ENCODE measurements at places on chromosomes 2 and 18. TPM values are rescaled to one million over a fixed set of nuclear protein-coding genes. Genes with fewer than 3 reads are reported as not detected.
A peak's percentile ranks its signal among the peaks of the same experiment; 100 is the strongest.

PLA2R1 gene
- total RNA-seq = 24.5 TPM

DNA sequence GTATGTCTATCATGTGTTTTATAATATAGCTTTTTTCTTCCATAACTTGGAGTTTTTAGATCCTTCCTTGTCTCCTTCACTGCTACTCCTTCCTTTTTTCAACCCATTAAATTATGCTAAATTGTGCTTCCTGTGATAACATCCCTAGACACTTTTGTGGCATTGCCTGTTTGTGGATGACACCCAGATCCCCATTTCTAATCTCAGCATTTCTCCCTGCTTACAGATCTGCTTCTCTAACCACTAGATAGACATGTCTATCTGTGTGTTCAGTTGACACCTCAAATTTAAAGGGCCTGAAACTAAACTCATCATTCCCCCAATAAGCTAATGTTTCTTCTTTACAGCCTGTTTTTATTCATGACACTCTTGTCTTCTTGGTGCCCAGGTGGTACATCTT, 244.8 kb downstream of the BABAM2 start:
- DNase-seq = no peak

- DNase-seq = no peak
These were observed 259.2 kb upstream of the SLC14A2 start for GRCh38 chr18:45355944-45356520.

- no peak for DNase-seq
These were observed 31.0 kb downstream of the ANKRD29 start for GRCh38 chr18:23631746-23632145.

CRYGB gene
- not detected for total RNA-seq

KIF5C gene
- total RNA-seq = 1.4 TPM

DNA sequence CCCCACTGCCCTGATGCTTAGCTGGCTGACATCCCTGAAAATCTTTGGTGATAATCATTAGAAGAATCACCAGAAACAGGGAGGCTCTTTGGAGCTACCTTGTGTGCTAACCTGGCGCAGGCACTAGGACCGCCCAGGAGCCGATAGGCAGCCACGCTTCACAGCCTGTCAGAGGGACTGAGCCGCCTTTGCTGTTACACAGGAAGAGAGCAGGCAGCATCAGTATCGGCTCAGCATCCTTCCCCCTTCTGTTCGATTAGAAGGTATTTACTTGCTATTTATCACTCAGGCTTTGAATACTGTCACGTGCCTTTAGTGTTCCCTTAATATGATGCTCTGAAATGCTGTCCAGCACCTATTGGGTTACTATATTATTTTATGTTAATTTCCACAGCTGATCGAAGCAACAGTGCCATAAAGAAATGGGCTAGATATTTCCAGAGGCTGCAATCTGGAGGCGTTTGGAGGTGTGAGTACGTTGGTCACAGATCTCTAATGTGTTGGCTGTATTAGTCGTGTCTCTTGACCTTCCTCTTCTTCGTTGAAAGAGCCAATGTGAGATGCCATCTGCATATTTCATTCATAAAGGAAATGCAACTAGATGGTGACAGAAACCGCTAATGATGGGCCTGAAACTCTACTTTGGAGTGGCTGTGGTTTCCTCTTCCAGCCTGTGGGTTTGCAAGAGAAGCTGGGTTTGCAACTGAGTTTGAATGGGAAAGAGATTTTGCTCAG, 110.4 kb upstream of the RAB27B start:
- no peak for DNase-seq

- no peak for DNase-seq
These were observed 405.1 kb downstream of the GPD2 start for GRCh38 chr2:156841321-156841720.

DNA sequence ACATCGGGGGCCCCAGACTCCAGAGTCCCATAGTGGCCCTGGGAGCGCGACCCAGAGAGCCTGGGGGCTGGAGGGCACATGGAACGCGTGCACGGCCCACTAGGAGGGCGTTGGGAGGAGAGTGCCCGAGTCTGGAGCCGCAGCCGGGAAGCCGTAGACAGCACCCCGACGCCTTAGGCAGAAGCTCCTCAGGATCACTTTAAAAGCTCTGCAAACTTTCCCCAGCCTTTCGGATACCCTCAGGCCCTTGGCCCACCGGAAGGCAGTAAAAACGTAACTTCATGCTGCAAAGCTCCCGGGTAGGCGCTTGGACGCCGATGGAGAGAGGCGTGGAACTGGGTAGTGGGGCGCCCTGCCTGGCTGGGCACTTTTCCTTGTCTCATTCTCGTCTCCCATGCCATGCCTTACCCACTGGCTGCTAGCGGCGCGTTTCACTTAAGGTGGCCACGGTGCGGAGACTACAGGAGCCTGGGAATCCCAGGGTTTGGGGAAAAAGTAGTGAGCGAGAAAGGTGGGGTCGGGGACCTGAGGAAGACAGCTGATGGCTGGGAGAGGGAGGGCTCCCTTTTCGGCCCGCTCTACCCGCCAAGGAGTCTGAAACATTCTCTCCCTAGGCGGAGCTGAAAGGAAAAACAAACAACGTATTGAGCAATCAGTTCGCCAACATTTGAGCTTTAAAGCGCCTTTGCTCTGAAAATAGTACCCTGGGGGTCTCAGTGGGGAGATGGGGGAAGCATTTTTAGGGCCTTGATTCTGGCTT, 141.8 kb downstream of the MEIS1 start:
- DNase-seq = peak; percentile 72

DNA sequence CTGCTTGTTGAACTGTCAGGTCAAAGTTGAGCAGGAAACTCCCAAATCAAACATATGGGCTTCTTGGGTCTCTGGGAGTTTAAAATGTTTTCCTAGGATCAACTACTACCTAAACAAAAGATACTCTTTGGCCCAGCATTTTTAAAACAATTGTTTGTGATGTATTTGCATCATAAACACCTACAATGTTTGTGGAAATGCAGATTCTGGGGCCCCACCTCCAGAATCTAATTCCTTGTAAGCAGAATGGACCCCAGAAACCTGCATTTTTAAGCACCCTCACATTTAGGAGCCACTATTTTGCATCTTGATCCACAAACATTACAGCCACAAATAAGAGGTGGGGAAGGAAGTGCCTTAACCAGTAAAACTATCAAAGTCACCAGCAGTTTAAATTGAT, 104.1 kb downstream of the TMEM131 start:
- no peak for DNase-seq

SLC66A2 gene
- 27.7 TPM for total RNA-seq

SPP2 gene
- total RNA-seq = not detected

VWC2L gene
- total RNA-seq = not detected

DNA sequence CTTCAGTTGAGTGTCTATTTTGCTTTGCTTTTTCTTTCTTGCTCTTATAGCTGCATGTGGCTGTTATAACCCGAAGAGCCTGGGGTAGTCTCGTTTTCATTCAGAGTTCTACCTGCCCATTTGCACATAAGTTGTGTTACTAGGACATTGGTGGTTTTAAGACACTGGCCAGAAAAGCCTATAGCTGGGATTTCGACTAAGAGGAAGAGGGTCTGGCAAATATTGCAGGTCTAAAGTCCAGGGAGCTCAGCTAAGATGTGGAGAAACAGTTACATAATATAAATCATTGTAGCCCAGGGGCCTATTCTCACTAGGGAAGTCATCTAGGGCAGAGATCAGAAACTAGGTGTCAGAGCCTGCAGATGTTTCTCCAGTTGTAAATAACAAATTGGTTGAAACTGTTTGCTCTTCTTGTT, 120.8 kb downstream of the BABAM2 start:
- DNase-seq = no peak

DNA sequence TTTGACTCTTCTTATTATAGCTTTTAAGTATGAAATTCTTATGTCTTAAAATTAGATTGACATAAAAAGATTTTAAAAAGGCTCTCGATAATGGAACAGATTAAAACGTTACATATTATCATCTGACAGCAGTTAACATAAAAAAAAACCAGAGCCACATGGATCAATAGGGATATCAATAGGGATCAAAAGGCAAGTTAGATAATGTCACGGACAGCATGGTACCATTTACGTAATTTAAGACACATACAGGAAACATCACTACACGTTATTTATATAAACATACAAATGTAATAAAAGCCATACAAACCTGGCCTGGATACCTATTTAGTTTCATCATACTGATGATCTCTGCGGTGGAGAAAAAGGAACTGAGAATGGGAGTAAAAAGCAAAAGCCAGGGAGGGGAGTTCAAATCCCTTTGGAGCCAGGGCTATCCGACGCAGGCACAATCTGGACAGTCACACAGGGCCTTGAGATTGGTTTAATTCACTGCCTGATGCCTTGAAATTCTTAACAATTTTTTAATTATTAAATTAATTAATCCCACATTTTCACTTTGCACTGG, 227.2 kb downstream of the AFF3 start:
- DNase-seq = no peak

- no peak for DNase-seq
These were observed 36.2 kb upstream of the TAF1B start for GRCh38 chr2:9807056-9807455.

DNA sequence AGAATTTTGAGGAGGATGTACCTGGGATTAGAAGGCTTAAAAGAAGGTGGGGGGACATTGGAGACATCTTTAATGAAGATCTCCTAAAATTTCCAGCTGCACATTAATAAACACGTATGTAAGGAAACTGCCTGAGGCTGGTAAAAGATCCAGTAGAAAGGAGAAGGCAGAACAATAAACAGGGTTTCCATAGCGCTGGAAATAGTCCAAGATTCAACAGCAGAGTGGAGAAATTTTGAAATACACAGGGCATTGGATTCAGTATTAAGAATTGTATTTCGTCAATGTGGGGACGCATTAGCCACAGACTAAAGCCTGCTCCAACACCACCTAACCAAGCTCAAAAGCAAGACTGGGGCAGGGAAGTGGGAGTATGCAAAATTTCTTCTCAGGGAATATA, 606.9 kb upstream of the NRXN1 start:
- no peak for DNase-seq

ACOXL gene
- total RNA-seq = not detected

- no peak for DNase-seq
These were observed 55.4 kb upstream of the ZNF396 start for GRCh38 chr18:35432565-35433001.

- no peak for DNase-seq
These were observed 262.9 kb upstream of the FBXO11 start for GRCh38 chr2:48169141-48169592.

GRCh38 chr2:179243046-179243445, 21.6 kb downstream of the SESTD1 start:
- DNase-seq = no peak

GRCh38 chr2:112674229-112674628, 28.5 kb downstream of the SLC20A1 start:
- peak; percentile 35 for DNase-seq

- DNase-seq = no peak
These were observed 13.2 kb downstream of the ITM2C start for GRCh38 chr2:230877759-230878598.

DNA sequence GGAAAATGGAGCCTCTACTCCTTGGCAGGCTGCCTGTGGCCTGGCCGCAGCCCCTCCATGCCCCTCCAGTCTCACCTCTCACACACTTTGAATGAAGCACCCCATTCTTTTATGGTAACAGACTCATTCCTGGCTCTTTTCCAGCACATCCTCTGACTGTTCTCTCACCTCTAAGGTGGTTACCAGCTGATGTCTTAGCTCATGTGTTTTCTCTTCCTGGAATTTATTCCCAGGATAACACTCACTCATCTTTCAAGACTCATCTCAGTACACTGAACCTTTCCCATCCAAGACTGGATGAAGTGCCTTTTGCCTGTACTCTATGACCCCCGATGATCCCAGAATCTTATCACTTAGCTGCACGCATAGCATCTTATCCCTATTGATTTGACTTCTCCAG, 50.6 kb downstream of the SLC9A4 start:
- DNase-seq = no peak

- peak; percentile 37 for DNase-seq
These were observed 55.6 kb upstream of the FZD5 start for GRCh38 chr2:207825045-207825954.

PSMA8 gene
- not detected for total RNA-seq

DNA sequence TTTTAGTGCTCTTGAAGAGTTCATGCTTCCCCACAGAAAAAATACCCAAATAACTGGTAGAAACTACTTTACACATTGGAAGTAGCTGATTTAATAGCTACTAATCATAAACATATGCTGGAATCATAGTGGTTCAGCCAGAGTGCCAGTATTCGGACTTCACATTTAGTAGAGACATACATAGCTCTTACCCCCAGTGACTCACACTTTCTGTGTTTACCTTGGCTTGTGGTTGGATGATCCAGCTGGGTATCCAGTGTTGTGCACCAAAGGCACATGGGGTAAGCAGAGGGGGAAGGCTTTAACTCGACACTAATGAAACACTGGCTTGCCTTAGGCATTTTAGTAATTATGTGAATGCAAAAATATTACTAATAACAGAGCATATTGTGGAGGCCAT, 18.1 kb downstream of the ARHGAP28 start:
- no peak for DNase-seq

DNA sequence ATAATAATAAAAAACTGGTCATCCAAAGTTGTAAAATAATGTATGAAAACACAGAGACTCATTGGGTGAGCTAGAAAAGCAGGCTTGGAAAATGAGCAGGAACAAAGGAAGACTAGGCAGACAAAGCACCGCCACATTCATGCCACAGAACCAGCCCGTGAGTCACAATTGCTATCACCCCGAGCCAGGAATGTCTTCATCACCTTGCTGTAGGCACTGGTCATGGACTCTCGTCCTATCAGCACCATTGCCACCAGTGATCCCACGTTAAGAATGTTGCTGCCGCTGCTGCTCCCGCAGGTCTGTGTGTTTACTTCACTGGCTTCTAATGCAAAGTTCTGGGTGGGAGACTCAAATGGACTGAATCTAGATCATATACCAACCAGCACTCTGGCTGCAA, 417.9 kb downstream of the PID1 start:
- DNase-seq = no peak

DNA sequence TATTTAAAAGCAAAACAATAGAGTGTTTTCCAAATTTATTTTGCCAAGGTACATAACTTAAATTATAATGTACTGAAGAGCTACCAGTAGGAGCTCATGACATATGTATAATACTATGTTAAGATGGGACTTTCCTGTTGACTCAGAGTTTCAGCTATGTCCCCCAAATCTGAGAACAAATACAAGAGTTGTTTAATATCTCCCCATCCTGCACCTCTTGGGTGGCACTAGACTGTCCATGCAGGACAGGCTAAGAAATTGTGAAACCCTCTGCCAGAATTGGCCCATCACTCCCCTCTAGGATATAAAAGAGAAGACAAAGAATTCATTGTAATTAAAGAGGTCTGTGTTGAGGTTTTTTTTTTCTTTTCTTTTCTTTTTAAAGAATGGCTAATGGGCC, 21.7 kb upstream of the CTAGE1 start:
- no peak for DNase-seq

ASPRV1 gene
- total RNA-seq = 5.2 TPM

DNA sequence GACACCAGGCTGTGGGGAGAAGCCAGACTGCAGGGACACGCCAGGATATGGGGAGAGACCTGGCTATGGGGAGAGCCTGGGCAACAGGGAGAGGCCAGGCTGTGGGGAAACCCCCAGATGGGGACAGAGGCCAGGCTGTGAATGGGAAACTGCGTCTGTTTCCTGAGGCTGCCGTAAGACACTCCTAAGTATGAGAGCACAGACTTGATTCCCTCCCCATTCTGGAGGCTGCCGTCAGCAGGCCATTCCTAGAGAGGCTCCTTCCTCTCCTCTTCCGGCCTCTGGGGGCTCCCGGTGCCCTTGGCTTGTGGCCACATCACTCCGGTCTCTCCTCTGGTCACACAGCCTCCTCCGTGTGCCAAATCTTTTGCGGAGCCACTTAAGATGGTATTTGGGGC, 32.3 kb downstream of the ADI1 start:
- peak; percentile 17 for DNase-seq
